HFFc6 (cell line): ENCODE measurements at places on chromosomes 11 and 22.

- no peak for DNase-seq
Measured at GRCh38 chr11:106459135-106459534, 381.7 kb downstream of the AASDHPPT start.

DNA sequence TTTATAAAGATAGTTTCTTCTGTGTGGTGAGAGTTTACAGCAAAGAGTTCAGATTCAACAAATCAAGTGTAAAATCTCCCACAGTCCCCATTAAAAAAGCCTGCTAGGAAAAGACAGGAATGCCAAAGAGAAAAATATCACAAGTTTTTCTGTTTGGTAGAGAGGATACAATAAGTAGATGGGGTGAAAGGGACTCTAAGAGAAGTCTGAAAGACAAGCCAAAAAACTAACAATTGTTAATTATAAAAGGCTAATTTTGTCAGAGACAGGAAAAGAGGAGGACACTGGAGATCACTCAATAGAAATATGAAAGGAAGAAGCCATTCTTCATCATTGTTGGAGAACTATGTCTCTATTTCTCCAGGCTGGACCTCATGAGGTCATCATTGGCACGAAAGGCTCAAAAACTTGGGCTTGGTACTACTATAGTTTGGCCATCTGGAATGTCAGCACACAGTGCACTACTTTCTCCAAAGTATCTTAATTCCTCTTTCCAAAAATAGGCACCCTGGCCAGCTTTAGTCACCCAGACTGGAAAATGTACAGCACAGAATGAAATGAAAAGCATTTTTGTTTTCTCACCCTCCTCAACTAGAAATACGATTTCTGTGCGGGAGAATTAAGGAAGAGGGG lies 531 bp upstream of the SOX6 start:
- DNase-seq = peak; percentile 40

DNA sequence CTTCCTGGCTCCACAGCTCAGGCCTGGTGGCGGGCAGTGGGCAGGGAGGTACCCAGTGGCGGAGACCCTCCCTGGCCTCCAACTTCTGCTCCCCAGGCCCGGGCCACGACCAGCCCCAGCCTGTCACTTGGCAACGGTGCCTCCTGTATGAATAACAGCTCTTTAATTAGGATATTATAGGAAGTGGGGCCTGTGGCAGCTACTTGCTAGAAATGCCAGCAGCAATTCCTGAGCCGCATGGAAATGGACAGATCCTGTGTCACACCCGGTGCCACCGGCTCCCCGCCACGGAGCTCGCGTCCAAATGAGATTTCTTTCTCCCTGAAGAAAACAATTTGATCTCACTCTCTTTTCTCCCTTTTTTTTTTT lies 104.5 kb downstream of the CHST1 start:
- DNase-seq = no peak

DNA sequence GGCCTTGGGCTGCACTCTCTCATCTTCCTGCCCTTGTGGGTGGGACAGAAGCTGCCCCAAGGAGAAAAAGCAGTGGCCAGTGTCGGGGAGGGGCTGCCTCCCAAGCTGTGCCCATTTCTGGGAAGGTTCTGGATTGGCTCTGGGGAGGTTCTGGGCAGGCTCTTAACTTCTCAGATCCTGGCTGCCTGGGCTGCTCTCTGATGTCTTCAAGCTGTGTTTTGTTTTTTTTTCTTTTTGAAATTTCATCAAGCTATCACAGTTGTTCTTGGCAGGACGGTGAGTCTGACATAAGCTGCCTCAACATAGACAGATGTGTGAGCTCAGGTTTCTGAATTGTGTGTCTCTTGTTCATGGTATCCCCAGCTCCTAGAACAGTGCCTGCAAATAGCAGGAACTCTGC lies 1032.0 kb downstream of the BRD1 start:
- DNase-seq = no peak

DNA sequence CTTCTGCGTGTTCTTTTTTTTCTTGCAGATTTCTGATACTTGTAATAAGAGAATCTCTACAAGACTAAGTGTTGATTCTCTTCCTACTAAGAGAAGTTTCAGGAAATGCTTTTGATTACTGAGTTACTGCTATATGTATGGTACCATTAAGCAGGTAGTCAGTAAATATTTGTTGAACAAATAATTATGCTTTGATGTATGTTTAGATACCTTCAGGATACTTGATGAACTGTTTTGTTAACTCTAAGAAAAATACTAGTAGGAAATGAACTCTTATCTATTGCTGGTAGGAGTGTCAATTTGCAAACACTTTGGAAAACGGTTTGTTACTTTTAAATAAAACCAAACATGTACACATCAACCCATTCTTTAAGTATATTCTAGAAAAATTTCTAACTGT lies 90.6 kb downstream of the TMEM135 start:
- DNase-seq = no peak

DNA sequence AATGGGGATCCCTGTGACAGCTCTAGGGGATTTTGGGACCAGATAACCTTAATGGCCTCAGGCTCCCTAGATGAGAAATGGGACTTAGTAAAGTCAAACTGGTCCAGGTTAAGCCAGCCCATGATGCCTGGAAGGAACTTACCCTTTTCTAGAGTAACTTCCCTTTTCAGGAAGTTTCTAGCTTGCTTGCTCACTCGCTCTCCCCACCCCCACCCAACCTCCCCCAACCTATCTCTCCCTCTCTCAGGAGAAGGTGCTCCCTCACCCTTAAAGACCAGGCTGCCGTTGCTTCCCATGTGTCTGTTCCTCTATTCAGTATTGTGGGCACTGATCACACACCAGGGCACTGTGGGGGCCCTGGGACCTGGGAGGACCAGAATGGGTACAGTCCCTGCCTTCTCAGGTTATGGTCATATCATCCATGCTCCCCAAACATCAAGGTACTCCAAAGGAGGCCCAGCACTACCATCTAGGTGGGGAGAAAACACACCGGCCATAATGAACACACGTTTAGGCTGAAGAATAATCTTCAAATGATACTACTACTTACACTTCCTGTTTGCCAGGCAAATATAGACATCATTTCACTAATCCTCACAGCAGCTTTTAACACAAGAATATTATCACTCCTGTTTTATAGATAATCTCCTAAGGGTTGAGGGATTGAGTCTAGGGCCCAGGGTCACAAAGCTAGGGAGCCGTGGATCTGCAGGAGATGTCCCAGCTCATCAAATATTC lies 18.2 kb downstream of the KCNQ1OT1 start:
- no peak for DNase-seq
